ENCODE measurements at places on chromosomes 5 and 9.

DNA sequence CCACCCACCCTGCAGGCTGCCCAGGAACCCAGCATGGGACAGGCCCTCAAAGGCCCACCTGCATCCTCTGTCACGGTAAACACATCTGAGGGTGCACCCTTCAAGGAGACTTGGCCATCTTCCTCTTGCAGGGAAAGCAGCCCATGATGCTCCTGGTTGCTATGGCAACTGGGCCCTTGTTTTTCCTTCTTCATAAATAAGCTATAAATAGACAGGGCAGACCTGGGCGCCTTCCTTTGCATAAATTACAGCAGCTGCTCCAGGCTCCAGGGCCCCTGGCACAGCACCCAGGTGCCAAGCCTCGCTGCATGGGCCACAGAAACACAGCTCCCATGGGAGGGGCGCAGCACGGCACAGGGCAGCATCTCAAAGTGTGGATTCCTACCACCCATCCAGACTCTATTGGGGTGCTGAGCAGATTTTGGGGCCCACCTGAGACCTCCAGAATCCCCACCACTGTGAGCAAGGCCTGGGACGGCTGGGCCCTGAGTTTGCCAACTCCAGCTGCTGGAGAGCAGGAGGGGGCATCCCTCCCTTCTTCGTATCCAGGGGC lies 5.8 kb upstream of the PSMB7 start:
- H3K27ac ChIP-seq: no peak overlapping the region
- peaks cover 7% of the 10 kb centered on the region for H3K4me1 ChIP-seq
- no peak for DNase-seq
- H3K27me3 ChIP-seq: no peaks in the 10 kb centered on the region

DNA sequence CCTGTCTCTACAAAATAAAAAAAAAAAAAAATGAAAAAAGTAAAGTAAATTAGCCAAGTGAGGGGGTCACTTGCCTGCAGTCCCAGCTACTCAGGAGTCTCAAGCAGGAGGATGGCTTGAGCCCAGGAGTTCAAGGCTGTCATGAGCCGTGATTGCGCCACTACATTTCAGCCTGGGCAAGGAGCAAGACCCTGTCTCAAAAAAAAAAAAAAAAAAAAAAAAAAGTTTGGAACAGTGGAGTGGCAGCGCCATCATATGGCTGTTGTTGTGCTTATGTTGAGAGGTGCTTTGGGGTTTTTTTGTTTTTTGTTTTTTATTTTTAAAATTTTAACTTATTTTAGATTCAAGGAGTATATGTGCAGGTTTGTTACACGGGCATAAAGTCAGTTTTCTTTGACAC lies 3.6 kb downstream of the BRIX1 start:
- H3K4me1 ChIP-seq: peaks cover 16% of the 10 kb centered on the region
- DNase-seq: no peak
- peaks cover 6% of the 10 kb centered on the region for H3K27me3 ChIP-seq
- H3K27ac ChIP-seq: no peak overlapping the region
- peaks cover 9% of the 10 kb centered on the region for H3K36me3 ChIP-seq

DNA sequence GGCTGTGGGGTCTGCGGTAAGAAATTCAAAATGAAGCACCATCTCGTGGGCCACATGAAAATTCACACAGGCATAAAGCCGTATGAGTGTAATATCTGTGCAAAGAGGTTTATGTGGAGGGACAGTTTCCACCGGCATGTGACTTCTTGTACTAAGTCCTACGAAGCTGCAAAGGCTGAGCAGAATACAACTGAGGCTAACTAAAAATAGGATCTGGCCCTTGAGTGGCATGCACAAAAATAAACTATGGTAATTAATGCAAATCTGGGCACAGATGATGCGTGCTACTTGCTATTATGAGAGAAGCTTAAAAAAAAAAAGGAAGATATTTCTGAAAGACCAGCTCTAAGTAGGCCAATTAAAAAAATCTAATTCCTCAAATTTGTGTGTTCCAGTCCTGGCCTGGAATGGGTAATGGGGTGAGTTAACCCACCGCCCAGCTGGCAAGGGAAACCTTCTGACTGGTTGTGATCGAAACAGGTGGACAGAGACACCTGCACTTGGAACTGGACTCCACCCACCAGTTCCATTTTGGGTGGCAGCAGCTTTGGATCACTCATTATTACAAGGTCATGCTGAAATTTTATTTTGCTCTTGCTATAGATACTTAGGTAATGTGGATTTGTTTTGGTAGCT lies 26.6 kb upstream of the ZBTB34 start:
- H3K4me3 ChIP-seq: no peak overlapping the region
- no peak for DNase-seq
- no peak overlapping the region for H3K27ac ChIP-seq
- peaks cover 18% of the 10 kb centered on the region for H3K36me3 ChIP-seq
- no peaks in the 10 kb centered on the region for H3K27me3 ChIP-seq

GRCh38 chr5:57937501-57938173 lies 455.0 kb upstream of the ACTBL2 start:
- no peak overlapping the region for H3K4me3 ChIP-seq
- peaks cover 4% of the 10 kb centered on the region for H3K4me1 ChIP-seq
- no peak overlapping the region for H3K27ac ChIP-seq
- H3K36me3 ChIP-seq: no peaks in the 10 kb centered on the region
- DNase-seq: no peak

GRCh38 chr5:171261904-171262303 lies 47.1 kb upstream of the TLX3 start:
- H3K4me3 ChIP-seq: no peak overlapping the region
- H3K36me3 ChIP-seq: no peaks in the 10 kb centered on the region
- no peak overlapping the region for H3K27ac ChIP-seq
- H3K4me1 ChIP-seq: no peaks in the 10 kb centered on the region
- no peaks in the 10 kb centered on the region for H3K27me3 ChIP-seq

DNA sequence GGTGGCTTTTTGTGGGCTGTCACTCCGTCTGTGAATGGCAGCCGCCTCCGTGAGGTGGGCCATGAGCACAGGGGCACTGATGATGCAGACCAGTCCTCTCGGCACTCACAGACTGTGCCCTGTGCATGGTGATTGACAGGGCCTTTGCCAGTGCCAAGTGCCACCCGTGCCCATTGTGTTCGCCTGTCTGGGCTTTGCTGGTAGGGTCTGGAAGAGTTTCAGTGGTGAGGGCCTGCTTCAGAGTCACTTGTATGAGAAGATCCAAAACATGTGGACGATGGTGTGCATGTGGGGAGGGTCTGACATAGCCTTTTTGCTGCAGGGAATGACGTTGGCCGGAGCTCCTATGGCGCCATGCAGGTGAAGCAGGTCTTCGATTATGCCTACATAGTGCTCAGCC lies 34.9 kb downstream of the TENT4A start:
- H3K27me3 ChIP-seq: peaks cover 3% of the 10 kb centered on the region
- DNase-seq: no peak
- H3K4me1 ChIP-seq: no peaks in the 10 kb centered on the region
- H3K4me3 ChIP-seq: no peak overlapping the region

- H3K4me3 ChIP-seq: no peak overlapping the region
- H3K36me3 ChIP-seq: peaks cover 1% of the 10 kb centered on the region
- no peak overlapping the region for H3K27ac ChIP-seq
- peaks cover 14% of the 10 kb centered on the region for H3K27me3 ChIP-seq
- no peak for DNase-seq
- H3K4me1 ChIP-seq: peaks cover under 1% of the 10 kb centered on the region
These were observed 5.8 kb upstream of the ENTPD8 start for GRCh38 chr9:137446851-137447471.

- H3K36me3 ChIP-seq: no peaks in the 10 kb centered on the region
- no peaks in the 10 kb centered on the region for H3K4me1 ChIP-seq
- H3K4me3 ChIP-seq: no peak overlapping the region
- H3K27ac ChIP-seq: no peak overlapping the region
These were observed 366.5 kb downstream of the SLCO4C1 start for GRCh38 chr5:101929628-101930027.

DNA sequence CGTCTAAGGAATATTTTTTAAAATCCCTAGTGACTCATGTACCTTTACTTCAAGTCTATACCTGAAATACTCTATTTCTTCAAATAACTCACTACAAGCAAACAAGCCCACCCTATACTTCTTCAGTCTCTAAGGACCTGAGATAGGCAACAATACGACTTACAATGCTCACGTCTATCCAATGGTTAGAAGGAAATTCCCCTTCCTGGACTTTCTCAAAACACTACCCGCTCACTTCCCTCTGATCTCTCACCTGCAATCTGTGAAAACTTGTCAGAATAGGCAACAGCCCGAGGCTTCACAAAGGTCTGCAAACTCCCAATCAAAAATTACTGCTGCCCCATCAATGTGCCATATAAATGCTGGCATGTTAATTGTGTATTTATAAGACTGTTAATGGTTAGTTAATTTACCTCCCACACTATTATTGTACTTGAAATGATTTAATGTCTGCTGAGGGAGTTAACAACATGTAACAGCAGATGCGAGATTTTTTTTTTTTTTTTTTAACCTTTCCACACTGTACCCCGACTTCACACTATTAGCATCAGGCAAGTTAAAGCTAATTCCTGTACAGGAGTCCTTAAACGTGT lies 27.3 kb downstream of the MAPKAP1 start:
- no peak overlapping the region for H3K4me3 ChIP-seq
- H3K27me3 ChIP-seq: no peaks in the 10 kb centered on the region
- H3K4me1 ChIP-seq: peaks cover 31% of the 10 kb centered on the region

DNA sequence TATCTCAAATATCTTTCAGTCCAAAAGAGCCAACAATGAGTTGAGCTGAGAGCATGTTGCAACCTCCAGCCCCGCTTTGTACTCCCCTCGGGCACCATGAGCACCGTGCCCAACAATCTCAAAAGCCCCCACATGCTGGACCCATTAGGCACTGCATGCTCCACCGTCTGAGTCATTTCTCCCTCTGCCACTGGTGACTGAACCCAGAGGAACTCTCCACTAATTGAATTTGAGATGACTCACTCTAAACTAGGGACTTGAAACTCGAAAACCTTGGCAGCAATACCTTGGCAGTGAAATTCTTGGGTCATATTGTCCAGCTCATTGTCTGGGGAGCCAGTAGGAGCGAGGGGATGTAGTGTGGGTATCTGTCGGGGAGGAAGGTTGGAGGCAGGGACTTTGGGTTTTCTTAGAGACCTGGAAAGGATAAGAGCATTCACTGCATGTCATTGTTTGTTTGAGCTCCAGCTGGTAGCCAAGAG lies 49.9 kb upstream of the SLIT3 start:
- H3K27me3 ChIP-seq: peaks cover 1% of the 10 kb centered on the region
- no peak overlapping the region for H3K27ac ChIP-seq
- H3K4me3 ChIP-seq: no peak overlapping the region

- peaks cover 16% of the 10 kb centered on the region for H3K36me3 ChIP-seq
- H3K4me3 ChIP-seq: no peak overlapping the region
- H3K27me3 ChIP-seq: peaks cover 2% of the 10 kb centered on the region
- H3K27ac ChIP-seq: no peak overlapping the region
These were observed 31.4 kb downstream of the CTNNA1 start for GRCh38 chr5:138784590-138784989.

GRCh38 chr9:78812665-78813064 lies 515.7 kb downstream of the PSAT1 start:
- H3K4me3 ChIP-seq: no peak overlapping the region
- no peaks in the 10 kb centered on the region for H3K4me1 ChIP-seq
- no peak for DNase-seq

DNA sequence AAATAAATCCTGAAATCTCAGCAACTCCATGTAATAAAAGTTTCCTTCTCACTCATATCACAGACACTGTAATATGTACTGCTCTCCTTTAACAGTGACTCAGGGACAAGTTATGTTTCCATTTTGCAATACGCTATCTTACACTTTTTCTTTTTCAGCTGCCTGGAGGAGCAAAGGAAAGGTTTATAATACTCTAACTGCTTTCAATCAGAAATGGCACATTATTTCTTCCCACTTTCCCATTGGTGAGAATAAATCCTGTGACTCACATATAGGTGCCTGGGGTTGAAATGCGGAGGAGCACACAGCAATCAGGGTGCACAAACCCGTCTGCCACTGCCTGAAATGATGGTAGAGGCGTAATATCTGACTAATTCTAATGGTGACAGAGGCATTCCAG lies 186.6 kb downstream of the HINT1 start:
- H3K27ac ChIP-seq: no peak overlapping the region
- H3K4me3 ChIP-seq: no peak overlapping the region
- no peaks in the 10 kb centered on the region for H3K4me1 ChIP-seq
- no peak for DNase-seq
- H3K36me3 ChIP-seq: peaks cover 7% of the 10 kb centered on the region

DNA sequence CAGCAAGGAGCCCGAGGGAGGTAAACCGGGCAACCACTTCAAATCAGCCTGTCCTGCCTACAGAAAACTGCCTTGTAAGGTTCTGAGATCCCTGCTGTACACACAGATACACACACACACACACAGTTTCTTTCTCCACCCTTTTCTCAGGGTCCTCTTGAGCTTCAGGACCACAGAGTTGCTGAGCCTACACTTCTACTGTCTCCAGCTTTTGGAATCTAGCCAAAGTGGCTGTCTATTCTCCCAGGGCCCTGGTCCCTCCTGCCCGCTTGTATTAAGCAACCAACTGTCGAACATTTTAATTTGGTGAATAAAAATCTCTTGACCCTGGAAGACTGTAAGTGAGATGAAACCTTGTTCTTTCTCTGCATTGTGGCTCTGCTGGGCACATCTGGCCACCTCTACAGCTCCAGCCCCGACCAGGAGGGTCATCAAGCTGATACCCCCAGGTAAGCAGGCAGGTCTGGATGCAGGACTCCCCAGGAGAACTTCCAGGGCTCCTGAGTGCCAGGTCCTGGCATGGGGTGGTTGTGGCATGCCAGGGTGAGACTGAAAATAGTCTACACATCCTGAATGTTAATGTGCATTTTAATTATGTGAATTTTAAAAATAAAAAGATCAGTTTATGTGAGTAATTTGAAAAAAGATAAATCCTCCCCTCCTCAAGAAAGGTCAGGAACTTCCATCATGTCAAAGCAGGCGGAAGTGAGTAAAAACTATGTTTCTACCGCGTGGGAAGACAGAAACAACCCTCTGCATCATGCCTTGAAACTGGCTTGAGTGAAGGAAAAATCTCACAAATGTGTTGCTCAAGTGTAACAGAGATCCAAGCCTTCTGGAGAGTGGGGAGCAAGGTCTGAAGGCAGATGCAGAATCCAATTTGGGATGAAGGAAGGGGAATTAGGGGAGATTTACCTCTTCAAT lies 15.0 kb upstream of the S1PR3 start:
- peaks cover 3% of the 10 kb centered on the region for H3K27me3 ChIP-seq
- no peak for DNase-seq
- no peak overlapping the region for H3K27ac ChIP-seq
- H3K4me1 ChIP-seq: peaks cover 5% of the 10 kb centered on the region
- H3K4me3 ChIP-seq: no peak overlapping the region
- no peaks in the 10 kb centered on the region for H3K36me3 ChIP-seq
